ENCODE measurements at places on chromosomes 13 and 19.
A peak's percentile ranks its signal among the peaks of the same experiment; 100 is the strongest.

GRCh38 chr19:50713556-50714236, 5.9 kb downstream of the SHANK1 start:
- DNase-seq, result no peak

DNA sequence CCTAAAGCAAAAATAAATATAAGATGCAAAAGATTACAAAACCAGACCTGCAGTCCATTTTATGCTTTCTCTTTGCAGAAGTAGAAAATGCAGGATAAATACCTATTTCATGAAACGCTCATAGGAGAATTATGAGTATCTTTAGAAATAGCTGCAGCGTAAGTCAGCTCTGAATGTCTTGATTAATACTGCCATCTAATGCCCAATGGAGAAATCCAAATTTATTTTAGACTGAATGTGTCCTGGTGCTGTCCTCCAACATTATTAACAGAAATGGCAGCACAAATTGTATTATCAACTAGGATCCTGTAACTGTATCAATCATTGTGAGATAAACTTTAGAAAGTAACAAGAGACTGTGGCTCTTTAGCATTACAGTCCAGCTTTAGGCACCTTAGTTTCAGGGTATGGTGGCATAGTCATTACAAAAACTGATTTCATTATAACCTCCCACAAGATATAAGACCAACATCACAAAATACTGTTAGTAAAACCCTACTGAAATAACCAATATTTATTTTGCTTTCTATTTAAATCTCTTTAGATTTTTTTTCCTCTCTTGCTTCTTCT, 162.1 kb upstream of the MIR17HG start:
- peak; percentile 60 for DNase-seq

DNA sequence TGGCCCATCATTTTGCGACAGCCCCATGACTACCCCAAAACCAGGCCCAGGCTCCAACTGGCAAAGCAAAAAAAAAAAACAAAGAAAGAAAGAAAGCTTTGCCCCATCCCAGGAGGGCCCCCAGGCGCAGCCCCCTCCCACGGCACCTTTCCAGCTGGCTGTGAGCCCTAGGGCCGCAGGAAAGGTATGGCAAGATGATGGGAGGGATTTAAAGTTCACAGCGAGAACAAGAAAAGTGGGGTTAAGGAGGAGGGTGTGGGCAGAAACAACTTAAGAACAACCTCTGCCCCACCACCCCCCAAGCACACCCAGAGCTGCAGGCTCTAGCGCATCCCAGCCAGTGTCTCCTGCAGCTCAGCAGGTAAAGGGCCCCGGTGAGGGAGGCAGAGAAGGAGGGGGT, at the start of gene CYP2F1:
Gene CYP2F1, plus strand, starts transcription at position 301 of the 400 bp plus-strand sequence. CDS start 1,757 bp downstream, outside the sequence.
- no peak for DNase-seq

DNA sequence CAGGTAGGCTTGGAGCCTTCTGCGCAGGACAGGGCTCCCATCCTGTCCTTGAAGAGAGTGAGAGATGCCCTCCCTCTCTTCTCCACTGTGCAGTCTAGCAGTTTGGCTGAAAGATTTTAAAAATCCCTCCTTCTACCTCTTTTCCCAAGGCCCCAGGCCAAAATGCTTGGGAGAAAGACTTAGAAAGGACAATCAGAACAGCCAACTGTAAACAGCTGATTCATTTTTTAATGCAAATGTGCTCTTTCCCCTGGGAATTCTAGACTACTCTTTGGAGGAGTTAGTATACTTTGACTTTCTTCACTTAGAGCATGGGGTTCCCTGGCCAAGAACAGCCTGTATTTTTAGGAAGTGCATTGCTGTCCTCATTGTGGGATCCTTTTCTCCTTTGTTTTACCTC, 398.9 kb downstream of the GPC6 start:
- no peak for DNase-seq

DNA sequence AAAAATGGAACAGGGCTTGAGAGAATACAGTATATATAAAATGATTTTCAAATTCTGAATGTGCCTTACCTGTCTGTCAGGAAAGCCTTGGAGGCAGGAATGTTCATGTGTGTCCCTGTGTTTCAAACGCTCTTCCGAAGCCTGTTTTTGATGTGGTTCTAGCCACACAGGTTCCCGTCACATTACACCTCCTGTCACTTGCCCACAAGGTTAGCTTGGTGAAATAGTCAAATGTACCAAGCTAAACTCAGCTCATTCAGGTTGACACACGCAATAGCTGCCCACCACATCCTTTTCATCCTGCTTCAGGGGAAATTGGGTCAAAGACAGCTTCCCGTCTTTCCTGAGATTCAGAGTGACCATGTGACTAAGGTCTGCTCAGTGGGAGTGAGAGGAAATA, 574.0 kb downstream of the EFNB2 start:
- DNase-seq, result no peak

- no peak for DNase-seq
Observed at GRCh38 chr13:50798923-50799322, 44.6 kb downstream of the DLEU7 start.

DNA sequence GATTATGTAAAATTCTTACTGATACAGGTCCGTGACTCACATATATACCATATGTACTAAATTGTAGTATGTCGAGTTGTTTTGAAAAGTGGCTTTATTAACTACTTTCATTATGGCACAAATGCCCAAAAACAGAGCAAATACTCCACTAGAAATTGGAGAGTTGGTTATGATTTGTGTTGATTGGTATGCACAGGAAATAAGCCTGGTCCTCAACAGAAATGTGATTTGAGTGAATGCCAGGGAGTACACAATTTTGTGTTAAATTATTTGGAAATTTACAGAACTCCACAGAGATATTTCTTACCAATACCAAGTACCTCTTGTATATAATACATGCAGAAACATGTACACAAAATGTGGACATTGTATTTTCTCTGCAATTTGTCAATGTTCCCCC, 676.7 kb downstream of the PCDH9 start:
- no peak for DNase-seq

- peak; percentile 56 for DNase-seq
Observed at GRCh38 chr19:57559008-57559403, 657 bp downstream of the ZNF550 start.

- no peak for DNase-seq
Observed at GRCh38 chr13:33369073-33369472, 83.5 kb upstream of the STARD13 start.

- DNase-seq, result no peak
Observed at GRCh38 chr13:114015111-114015968, 41.5 kb upstream of the C13orf46 start.

DNA sequence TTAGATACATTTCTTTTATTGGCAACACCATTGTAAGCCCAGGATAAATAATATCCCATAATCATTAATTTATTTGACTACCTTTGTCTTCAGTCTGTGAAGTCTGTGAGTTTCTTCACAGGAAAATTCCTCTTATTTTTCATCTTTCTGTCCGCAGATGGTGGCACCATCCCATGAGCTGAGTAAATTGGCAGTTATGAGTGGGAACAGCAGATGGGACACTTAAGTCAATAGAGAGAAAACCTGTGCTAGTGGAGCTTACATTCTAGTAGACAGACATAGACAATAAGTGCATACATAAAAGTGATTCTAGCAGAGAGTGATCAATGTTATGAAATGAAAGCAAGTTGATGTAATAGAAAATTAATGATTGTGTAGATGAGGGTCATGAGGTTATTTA, 638.2 kb upstream of the MIR17HG start:
- DNase-seq, result no peak

GRCh38 chr13:75802161-75802560, 166.0 kb downstream of the LMO7 start:
- no peak for DNase-seq

DNA sequence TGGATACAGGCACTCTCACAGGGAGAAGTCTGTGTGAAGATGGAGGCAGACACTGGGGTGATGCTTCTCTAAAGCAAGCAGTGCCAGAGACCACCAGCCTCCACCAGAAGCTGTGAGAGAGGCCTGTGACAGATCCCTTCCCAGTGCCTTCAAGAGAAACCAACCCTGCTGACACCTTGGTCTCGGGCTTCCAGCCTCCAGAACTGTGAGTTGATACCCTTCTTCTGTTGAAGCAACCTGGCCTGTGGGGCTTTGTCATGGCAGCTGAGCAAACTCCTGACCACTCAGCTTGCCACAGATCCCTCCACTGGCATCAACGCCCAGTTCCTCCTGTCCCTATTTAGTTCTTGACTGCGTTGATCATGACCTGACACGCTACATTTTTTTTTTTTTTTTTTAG, 29.0 kb downstream of the ELAVL1 start:
- DNase-seq, result no peak

- no peak for DNase-seq
Observed at GRCh38 chr13:73273745-73274144, 214.9 kb downstream of the KLF5 start.

DNA sequence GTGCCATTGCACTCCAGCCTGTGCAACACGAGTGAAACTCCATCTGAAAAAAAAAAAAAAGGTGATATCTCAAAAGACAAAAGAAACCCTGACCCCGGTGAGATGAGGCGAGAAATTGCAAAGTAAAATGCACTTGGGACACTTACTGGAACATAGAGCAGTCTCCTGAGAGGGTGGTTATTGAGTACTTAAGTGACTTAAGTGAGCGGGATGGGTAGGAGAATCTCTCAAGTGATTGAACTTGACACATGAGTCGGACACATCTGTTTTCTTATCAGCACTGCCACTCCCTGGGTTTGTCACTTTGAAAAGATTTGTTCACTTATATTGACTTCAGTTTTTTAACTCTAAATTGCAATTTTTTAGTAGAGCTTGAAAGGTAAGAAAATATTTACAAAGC, 2.8 kb downstream of the ZNF429 start:
- no peak for DNase-seq

- DNase-seq, result no peak
Observed at GRCh38 chr19:51354742-51355148, 11.4 kb downstream of the ETFB start.

DNA sequence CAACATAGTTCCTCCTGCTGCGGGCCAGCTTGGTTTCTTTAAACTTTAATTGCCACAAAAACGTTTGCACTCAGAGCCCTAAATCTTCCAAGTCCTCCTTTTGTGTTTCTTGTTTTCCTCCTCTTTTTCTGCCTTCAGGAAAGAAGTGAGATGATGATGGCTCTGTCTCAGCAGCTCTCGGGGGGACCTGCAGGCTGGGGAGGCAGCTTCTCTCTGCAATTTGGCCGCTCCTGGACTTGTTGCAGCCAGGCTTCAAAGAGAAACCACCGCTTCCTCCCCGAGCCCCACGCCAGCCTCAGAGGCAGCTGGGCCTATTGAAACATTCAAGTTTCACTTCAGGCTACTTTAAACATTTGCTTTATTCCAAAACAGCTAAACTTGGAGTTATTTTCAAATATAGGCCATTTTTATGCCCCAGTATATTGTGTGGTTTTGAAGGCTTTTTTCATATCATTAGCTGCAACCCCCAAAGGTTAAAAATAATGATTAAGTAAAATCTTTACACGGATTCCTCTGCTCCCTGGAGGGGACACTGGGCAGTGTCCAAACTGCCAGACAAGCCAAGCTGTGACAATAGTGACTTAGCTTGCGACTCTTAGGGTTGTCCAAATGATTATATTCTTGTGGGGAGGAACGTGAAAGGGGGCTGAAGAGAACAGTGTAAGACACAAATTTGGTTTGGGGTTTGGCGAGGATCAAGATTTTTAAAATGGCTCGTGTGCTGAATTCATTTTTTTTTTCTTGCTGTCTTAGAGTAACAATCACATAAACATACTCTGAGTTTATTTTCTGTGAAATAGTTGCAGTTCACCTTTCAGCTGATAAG, 330.8 kb downstream of the DLEU7 start:
- peak; percentile 66 for DNase-seq

- DNase-seq, result no peak
Observed at GRCh38 chr13:99421758-99422585, 79.3 kb upstream of the TM9SF2 start.

DNA sequence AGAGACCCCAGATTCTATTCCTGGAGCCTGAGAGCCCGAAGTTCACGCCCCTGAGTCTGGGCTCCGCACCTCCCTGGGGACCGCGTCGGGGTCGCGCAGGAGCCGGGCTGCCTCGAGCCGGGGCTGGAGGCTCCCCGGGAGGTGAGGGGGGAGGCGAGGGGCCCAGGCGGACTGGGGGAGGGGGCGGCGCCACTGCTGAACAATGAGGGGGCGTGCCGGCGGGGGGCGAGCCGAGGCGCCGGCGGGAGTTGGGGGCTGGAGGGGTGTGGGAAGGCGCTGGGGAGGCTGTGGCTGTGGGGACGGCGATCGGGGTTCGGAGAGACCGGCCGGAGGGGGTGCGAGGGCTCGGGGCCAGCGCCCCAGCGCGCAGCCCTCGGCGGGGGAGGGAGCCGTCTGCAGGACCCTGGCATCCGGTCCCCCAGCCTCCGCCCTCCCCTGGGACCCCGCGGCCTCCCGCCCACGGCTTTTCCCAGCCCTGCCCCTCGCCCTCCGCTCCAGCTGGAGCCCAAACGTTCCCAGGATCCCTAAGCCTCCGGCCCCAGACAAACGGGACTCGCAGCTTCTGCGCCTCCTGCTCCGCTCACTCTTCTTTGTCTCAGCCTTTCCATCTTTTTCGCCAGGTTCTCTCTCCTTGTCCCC, 922 bp downstream of the PLEKHG2 start:
- DNase-seq, result peak; percentile 57

DNA sequence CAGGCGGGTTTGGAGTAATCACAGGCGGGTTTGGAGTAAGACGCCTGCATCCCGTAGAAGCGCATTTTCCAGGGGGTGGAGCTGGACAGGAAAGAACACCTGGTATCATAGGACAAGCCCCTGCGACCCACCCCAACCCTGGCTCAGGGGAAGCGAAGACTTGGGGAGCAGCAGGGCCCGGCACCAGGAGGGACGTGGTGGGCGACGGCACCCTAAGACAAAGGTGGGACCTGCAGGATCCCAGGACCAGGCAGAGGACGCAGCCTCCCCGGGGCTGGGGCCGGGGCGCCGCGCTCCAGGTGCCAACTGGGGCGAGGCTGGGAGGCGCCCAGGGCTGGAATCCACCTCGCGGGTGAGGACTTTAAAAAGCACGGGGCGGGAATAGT, 520 bp downstream of the ZNF600 start:
- DNase-seq, result peak; percentile 56

- DNase-seq, result no peak
Observed at GRCh38 chr13:113882267-113882630, 18.4 kb upstream of the GAS6 start.

DNA sequence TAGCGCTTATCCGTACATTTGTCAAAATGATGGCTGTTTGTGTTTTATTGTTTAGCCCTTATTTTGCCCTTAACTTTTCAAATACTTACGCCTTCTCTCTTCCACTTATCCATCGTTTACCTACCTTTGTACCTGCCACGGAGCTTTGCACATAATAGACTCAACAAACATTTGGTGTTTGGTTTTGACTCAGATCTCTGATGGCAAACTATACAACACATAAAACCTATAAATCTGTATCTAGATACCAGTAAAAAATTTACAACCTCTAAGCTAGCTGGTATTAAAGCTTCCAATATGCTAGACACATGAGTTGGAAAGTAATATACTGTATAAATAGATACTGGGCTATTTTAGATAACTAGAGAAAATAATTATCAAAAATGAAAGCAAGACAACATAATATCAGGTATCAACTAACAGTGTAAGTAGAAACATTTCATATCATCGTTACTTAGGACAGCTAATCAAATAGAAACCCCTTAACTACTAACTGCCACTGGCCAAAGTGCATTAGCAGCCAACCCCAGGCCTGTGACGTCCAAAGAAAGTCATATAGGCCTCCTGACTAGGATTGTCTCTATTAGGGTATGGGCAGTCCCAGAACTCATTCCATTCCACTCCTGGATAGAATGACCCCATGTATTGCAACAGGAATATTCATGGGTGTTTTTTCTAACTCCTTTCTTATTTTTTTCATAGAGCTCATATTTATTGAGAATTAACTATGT, 53.8 kb downstream of the KCTD12 start:
- peak; percentile 78 for DNase-seq

Measured in DMS53 (cell line).